ENCODE measurements at places on chromosomes 13 and 19.

DNA sequence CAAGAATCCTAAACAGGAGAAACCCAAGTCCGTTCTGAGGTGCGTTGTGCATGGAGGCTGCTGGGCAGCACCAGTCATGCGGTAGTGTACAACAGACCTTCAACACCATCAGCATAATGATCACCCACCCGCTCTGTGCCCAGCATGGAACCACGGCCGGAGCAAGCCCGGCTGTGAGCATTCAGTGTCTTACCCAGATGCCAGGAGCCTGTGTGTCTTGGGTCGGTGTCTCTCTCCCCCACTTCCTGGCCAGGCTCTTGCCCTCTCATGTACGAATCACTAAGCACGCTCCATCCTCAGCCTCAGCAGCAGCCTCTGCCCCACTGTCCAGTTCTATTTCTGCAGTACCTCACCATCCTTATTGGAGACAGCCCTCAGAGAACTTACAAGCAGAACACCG lies 231.6 kb upstream of the IRS2 start:
- no peak for DNase-seq

- no peak for DNase-seq
Observed at GRCh38 chr13:51814825-51815650, 11.1 kb upstream of the DHRS12 start.

GRCh38 chr19:29704562-29705558 lies 10.2 kb downstream of the C19orf12 start:
- peak; percentile 30 for DNase-seq

- no peak for DNase-seq
Observed at GRCh38 chr13:39571502-39572092, 31.4 kb downstream of the LHFPL6 start.

DNA sequence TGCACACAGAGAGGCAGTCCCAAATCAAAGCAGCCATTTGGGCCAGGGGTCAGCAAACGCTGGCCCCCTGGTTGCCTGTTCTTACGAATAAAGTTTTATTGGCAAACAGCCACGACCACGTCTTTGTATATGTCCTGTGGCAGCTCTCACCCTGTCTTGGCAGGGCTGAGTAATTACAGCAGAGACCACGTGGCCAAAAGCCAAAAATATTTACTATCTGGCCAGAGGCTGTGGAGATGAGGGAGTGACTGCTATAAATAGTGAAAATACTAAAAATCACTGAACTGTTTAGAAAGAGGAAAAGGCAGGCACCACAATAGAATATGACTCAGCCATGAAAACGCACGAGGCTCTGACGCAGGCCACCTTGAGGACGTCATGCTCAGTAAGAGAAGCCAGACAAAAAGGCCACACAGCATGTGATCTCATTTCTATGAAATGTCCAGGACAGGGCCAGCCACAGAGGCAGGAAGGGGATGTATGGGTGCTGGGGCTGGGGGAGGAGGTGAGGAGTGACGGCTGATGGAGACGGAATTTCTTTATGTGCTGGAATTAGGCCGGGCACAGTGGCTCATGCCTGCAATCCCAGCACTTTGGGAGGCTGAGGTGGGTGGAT lies 29.4 kb downstream of the SMIM24 start:
- DNase-seq: no peak

- DNase-seq: no peak
Observed at GRCh38 chr19:23949611-23950010, 34.9 kb downstream of the ZNF726 start.

GRCh38 chr13:40619479-40619814 lies 47.0 kb downstream of the FOXO1 start:
- DNase-seq: no peak

GRCh38 chr13:101751488-101751887 lies 299.0 kb downstream of the ITGBL1 start:
- DNase-seq: no peak

DNA sequence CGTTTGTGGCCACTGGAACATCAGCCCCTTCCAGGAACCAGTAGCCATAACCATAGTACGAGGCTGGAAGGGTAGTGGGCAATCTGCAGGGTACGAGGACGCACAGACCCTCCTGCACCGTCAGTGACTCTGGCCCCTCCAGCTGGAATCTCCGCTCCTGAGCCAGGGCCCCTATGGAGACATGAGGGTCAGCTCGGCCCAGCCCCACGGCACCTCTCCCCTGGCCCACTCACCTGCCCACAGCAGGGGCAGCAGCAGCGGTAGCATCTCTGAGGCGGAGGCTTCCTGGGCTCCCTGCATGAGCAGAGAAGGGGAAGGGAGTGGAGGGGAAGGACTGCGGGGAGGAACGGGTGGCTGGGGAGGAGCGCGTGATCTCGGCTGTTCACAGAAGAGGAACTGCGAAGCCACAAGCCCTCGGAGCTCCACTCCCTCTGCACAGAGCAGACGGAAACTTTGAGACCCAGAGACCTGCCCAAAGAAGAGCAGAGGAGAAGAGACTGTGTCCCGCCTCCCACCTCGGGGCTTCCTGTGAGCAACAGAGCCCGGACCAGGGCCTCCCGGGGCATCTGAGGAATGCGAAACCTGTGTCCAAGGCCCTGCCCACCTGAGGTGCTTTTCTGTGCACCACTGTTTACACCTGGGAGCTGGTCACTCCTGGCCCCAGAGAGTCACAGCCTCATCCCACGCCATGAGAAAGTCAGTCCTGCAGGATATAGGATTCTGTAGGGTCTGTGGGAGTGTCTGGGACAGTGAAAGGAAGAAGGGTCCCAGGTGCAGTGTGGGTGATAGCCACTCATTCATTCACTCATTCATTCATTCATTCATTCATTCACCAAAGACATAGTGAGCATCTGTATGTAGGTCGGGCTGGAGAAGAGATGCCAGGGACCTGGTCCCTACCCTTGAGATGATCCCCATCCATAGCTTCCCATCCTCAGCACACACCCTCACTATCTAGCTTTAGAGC lies at the start of gene SIGLEC6:
TSS of gene SIGLEC6 (minus strand) at position 322 of the 967 bp plus-strand sequence. CDS start at position 300, 22 bp downstream.
- DNase-seq: peak; percentile 76

All from chondrocyte (in vitro differentiated cells).